Germinal center (tissue), 1 donor: ENCODE measurements at places on chromosomes 1 and 21.
A peak's percentile ranks its signal among the peaks of the same experiment; 100 is the strongest.

- no peak for DNase-seq
Measured at GRCh38 chr1:22388671-22389450, 62.8 kb upstream of the ZBTB40 start.

DNA sequence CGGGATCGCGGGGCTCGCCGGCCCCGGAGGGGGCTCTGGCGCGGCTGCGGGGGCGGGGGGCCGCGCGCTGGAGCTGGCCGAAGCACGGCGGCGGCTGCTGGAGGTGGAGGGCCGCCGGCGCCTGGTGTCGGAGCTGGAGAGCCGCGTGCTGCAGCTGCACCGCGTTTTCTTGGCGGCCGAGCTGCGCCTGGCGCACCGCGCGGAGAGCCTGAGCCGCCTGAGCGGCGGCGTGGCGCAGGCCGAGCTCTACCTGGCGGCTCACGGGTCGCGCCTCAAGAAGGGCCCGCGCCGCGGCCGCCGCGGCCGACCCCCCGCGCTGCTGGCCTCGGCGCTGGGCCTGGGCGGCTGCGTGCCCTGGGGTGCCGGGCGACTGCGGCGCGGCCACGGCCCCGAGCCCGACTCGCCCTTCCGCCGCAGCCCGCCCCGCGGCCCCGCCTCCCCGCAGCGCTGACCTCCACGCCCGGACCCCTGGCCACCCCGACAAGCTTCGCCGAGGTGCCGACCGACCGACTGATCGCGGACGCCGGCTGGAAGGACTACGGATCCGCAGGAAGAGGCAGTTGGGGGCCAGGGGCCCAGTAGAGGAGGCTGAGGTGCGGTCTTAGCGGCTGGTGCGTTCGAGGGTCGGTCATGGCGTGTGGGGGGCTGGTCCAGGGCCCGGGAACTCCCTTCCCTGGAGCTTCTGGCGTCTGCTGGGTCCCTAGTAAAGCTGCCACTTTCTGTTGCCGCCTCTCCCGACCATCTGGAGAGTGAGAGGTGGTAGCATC is 711 bp downstream of the TRNP1 start:
- peak; percentile 49 for DNase-seq

DNA sequence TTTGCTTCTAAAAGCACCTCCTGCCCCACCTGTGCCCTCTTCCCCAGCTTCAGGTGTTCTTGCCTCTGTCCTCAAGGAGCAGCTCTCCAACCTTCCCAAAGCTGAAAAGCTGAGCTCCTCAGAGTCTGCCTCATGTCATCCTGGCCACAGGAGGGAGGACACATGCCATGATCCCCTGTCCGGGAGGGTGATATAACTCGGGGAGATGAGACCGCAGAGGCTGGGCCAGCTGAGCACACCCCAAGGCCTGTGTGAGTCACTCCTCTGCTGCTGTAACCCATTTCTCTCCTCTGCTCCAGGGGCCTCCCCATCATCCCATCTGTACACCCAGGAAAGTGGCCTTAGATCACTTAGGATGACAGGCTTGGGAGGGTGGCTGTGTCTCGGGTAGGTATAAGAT is 49.8 kb downstream of the EPHB2 start:
- no peak for DNase-seq

DNA sequence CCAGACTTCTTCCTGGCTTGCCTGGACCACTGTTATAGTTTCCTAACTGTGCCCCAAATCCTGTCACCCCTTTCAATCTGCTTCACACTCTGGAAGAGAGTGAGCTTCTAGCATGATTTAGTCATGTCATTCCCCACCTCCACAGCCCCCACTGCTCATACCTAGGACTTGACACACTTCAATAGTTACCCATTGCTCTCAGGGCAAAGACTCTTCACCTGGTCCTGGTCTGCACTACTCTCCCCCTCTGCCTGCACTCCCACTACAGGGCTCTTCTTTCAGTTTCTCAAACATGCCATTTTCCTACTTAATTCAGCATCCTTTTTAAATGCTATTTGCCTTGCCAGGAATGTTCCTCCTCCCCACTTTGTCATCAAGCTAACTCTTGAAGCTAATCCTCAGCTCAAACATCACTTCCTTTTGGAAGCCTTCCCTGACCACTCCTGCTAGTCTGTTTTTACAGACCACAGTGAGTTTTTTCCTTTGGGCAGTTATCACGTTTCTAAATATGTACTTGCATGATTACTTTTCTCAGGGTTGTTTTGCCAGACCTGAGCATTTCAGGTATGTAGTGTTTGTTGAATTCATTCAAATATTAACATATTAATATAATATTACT is 24.7 kb downstream of the CYP2J2 start:
- no peak for DNase-seq

DNA sequence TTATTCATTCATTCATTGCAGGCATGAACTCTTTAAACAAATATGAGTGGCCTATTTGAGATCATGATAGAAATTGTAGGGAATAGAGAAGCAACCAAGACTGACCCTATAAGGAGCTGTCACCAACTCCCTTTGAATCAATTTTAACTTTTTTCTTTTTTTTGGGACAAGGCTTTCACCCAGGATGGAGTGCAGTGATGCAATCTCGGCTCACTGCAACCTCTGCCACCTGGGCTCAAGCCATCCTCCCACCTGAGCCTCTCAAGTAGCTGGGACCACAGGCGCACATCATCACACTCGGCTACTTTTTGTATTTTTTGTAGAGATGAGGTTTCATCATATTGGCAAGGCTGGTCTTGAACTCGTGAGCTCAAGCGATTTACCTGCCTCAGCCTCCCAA is 17.1 kb upstream of the ATP5PO start:
- DNase-seq = no peak
